H1 (cell line): ENCODE measurements at places on chromosomes 7 and 10.

GRCh38 chr10:50219646-50220045 is 31.7 kb downstream of the ASAH2 start:
- no peaks in the 10 kb centered on the region for H3K36me3 ChIP-seq
- H3K27ac ChIP-seq = no peak overlapping the region
- H3K4me3 ChIP-seq = no peak overlapping the region
- no peaks in the 10 kb centered on the region for H3K4me1 ChIP-seq
- DNase-seq = no peak

DNA sequence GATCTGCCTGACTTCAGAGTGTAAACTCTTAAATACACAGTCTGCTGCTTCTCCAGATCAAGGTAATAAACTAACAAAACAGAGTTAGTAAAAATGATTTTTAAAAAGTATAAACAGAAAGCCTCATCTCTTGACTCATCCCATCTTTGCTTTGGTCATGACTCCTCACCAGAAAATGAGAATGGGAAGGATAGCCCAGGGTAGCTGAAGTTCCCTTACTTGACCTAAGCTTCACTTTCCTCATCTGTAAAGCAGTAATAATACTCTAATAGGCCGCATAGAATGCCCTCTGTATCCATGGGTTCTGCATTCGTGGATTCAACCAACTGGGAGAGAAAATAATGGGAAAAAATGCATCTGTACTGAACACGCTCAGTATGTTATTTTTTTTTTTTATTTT is 11.3 kb upstream of the SLC25A28 start:
- no peaks in the 10 kb centered on the region for H3K4me1 ChIP-seq
- no peak for DNase-seq
- H3K36me3 ChIP-seq = no peaks in the 10 kb centered on the region
- H3K4me3 ChIP-seq = no peak overlapping the region

GRCh38 chr10:485776-486175 is 203.7 kb downstream of the DIP2C start:
- H3K4me1 ChIP-seq = peaks cover 19% of the 10 kb centered on the region
- no peaks in the 10 kb centered on the region for H3K27me3 ChIP-seq
- no peak overlapping the region for H3K27ac ChIP-seq
- no peak overlapping the region for H3K4me3 ChIP-seq
- H3K36me3 ChIP-seq = no peaks in the 10 kb centered on the region

DNA sequence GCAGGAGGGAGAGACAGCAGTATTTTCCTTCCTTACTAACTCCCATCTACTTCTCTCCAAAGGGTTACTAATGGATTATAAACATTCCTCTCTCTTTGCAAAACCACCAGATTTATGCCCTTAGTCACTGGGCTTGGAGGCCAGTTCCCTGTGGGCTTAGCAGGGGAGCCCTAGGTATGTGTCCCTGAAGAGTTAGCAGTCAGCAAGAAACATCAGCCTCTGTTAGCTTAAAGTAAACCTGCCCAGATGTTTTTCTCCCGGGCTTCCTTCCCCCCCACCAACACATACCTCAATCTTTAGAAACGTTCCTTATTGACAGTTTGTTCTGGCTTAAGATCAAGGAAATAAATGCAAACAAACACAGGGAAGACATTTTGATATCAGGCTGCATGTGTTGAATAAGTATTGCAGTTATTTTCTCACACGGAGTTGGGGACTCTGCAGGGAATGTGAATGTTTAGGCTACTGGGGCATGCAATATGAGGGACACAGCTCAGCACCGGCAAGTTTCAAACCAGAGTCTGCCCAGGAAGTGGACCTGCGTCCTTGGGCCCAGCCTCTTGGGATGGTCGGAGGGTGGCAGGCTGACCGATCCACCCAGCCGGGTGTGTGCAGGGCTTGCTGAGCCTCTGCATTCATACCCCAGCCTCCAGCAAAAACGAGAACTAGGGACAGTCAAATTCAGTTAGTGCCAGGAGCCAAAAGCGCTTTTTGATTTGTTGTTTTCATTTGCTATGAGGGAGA is 252.0 kb upstream of the GRB10 start:
- no peaks in the 10 kb centered on the region for H3K27me3 ChIP-seq
- peaks cover 9% of the 10 kb centered on the region for H3K4me1 ChIP-seq
- no peak overlapping the region for H3K27ac ChIP-seq
- DNase-seq = no peak
- H3K4me3 ChIP-seq = no peak overlapping the region

DNA sequence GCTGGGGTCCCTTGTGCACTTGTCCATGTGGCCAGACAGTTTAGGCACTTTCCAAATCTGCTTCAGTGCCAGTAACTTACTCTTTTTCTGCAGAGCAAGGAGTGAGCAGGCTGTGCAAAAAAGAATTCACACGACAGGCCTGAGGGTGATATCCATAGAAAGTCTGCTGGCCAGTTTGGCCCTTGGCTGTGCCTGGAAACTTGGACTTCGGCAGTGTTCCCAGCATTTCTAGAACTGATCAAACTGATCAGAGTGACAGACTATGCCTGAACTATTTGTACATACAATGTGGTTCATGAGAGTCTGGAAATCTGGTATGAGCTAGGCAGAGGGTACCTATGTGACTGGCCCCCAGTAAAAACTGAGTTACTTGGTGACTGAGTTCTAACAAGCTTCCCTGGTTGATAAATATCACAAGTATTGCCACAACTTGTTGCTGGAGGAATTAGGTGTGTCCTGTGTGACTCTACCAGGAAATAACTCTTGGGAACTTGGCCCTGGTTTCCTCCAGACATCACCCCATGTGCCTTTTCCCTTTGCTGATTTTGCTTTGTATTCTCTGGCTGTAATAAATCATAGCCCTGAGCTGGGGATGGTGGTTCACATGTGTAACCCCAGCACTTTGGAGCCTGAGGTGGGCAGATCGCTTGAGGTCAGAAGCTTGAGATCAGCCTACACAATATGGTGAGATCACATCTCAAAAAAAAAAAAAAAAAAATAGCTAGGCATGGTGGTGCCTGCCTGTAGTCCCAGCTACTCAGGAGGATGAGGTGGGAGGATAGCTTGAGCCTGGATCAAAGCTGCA is 3.3 kb upstream of the DENND10 start:
- H3K27me3 ChIP-seq = no peaks in the 10 kb centered on the region
- H3K27ac ChIP-seq = no peak overlapping the region
- no peaks in the 10 kb centered on the region for H3K4me1 ChIP-seq
- no peak for DNase-seq

GRCh38 chr7:29360633-29361625 is 166.4 kb downstream of the CHN2 start:
- no peaks in the 10 kb centered on the region for H3K27me3 ChIP-seq
- H3K27ac ChIP-seq = no peak overlapping the region
- H3K4me1 ChIP-seq = no peaks in the 10 kb centered on the region
- H3K4me3 ChIP-seq = no peak overlapping the region
- DNase-seq = no peak
